ENCODE measurements at places on chromosomes 12 and 14. TPM values are rescaled to one million over a fixed set of nuclear protein-coding genes. Genes with fewer than 3 reads are reported as not detected.

GRCh38 chr14:72783741-72784140 is 110.2 kb downstream of the DPF3 start:
- DNase-seq = no peak

- no peak for DNase-seq
These were observed 13.4 kb upstream of the ALDH2 start for GRCh38 chr12:111753144-111753881.

DNA sequence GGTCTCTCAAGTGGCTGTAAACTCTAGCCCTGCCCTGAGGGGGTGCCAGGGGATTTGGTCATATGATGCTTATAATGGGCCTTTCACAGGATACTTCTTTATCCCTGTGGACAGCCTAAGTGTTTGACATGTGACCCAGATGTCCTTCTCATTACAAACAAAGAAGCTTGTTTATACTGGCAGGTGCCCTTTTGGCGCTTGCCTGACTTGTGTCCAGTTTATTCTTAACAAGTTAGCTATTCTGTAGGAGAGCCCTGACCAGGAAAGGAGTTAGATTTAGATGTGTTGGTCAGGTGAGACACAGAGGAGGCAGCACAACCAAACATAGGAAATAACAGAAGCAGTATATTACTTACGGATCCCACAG is 51.9 kb downstream of the CCDC91 start:
- no peak for DNase-seq

DNA sequence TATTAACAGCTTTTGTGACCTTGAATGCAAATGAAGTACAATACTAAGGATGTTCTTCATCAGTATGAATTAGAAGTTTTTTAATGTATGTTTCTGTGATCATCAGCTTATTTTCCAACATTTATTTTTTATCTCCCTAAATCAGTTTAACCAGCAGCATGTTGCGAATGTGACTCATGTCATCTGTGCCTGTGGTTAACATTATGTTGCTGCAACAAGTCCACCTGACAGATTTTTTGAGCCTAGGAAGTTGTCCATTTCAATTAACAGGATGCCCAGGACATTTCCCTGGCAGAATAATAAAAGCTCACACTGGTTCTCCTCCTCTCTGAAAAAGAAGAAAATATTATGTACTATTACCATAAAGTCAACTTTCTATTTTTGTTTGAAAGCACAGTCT is 155.5 kb downstream of the SYT1 start:
- no peak for DNase-seq

DNA sequence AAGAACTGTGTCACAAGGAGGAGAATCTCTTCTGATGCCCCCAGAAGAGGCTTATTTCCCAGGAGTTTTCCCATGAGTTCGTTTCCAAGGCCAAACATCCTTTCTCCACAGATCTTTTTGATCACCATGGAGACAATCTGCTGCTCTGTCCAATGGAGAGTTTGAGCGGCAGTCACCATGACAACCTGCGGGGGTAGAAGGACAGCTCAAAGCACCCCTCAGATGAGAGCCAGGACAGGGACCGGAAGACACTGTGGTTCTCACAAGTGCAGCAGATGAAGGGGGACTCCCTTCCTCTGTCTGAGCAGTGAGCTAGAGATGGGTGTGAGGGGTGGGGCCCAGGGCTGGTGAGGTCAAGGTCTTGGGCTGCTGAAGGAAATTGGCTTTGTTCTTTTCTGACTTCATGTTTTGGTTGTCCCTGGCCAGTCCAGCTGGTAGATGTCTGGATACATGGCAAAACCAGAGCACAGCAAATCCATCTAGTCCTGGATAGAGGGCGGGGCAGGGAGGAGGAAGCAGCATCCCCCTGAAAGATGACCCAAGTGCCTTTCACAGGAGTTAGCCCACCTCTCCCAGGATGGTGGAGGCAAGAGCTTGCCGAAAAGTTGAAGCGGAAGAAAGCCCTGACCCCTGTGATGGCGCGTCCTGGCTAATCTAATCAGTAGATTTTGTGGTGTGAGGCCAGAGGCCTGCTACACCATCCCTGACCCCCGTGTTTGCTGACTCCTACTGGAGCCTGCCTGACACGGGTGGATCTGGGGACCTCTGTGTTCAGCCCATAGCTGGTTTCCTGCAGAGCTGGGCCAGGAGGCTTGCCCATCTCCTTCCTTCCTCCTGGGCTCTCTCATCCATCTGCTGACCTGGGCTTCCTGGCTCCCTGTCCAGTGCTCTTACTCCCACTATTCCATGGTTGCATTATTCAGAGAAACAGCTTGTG is 24.4 kb downstream of the DHRS2 start:
- no peak for DNase-seq

DNA sequence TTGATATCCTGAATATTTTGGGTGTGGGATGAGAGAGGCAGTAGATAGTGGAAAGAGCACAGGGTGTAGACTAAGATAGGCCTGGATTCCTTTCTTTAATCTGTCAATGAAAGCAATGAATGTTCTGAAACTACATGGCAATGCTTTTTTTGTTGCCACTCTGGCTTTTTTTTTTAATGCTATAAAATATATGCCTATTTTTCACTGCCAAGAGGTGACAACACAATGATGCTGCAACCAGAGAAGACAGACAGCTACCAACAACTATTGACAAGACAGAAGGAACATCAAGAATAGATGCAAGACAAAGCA is 9.4 kb downstream of the ANG start:
- DNase-seq = no peak

GRCh38 chr14:75667099-75667765 is 6.2 kb downstream of the TTLL5 start:
- no peak for DNase-seq

- no peak for DNase-seq
These were observed at the start of gene PYGL for GRCh38 chr14:50943943-50944646. Gene PYGL, minus strand, starts transcription at chr14:50944483. Its CDS starts 80 bp downstream, at chr14:50944403.

DNA sequence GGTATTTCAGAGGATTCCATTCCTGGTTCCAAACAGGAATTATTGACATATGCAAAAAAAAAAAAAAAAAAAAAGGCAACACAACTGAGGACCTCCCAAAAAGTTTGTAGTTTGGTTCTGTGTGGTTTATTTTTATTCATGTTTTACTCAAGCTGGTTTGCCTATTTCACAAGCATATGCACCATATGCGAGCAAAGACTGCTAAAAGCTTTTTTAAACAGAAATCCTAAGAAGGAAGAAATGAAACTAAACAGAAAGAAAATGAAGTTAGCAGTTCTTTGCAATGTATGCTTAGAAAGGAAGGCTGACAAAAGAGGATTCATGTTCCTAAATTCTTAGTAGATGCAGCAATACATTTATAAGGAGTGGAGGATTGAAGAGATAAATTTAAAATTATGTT is 487.6 kb upstream of the FLRT2 start:
- no peak for DNase-seq

GRCh38 chr14:24331731-24332267 is 3.1 kb downstream of the ADCY4 start:
- DNase-seq = no peak

TMEM52B gene
- not detected for total RNA-seq

ASPG gene
- 0.29 TPM for total RNA-seq
